ENCODE measurements at places on chromosomes 5 and 9.

DNA sequence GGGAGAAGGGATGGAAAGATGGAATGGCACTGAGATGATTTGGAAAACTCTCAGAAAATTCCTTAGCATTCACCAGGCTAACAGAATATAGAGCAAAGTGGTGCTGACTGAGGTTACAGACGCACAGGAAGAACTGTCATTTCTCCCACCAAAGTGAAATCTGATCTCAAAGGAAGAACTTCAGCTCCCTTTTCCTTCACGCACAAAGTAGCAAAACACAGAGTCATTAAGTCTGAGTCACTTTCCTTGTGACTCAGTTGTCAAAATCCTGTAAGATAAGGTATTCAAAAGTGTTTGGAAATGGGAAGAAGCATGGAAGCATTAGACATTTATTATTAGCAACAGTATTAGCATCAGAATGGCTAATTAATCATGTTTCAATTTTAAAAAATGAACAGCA is 11.7 kb downstream of the MPDZ start:
- peak; percentile 92 for DNase-seq

DNA sequence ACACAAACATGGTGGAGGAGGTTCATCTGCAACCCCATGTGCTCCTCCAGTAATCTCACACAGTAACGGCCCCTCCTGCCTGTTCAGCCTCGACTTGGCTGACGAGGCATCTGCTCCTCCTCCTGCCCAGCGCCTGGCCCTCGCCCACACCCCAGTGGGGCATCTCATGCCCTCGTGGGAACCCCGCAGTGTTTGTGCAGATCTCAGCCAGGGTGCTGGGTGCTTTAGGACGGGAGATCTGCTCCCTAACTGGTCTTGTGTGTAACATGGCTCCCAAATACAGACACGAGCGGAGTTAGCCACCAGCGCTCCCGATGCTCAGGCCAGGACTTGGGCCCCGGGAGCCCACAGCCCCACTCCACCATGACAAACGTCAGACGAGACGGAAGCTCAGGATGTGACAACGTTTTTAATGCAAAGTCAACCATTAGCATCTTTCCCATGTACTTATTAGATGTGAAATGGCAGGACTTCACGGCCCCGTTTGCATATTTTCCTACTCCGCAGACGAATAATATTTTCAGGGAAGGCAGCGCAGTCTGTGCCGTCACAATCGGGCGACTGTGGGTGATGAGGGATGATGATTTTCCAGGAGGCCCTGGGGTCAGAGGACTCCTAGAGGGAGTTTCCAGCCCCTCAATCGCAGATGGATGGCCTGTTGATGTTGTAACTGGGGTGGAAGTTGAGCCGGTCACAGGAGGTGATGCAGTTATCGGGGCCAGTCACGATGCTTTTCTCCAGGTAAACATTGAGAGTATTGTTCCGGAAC is 5.5 kb upstream of the MRPS2 start:
- no peak for DNase-seq

GRCh38 chr5:145636371-145636770 is 198.8 kb downstream of the PRELID2 start:
- no peak for DNase-seq

- peak; percentile 38 for DNase-seq
Observed at GRCh38 chr5:982377-983237, 26.0 kb upstream of the NKD2 start.

DNA sequence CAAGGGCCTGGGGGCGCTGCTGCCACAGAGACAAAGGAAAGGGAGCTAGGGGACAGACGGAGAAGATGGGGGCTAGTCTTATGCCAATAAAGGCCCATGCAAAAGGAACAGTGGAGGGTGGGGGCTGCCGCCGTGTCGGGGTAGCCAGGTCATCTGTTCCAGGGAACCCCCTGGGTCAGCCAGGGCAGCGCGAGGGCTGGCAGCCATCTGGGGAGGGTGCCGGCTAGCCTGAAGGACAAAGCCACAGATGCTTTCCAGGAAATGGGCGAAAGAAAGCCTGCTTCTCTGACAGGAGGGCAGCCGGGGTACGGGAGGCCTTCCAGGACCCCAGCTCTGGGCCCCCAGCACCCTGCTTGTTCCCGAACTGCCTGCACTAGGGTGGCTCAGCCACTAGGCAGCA is 1.6 kb upstream of the CARD9 start:
- DNase-seq: no peak

DNA sequence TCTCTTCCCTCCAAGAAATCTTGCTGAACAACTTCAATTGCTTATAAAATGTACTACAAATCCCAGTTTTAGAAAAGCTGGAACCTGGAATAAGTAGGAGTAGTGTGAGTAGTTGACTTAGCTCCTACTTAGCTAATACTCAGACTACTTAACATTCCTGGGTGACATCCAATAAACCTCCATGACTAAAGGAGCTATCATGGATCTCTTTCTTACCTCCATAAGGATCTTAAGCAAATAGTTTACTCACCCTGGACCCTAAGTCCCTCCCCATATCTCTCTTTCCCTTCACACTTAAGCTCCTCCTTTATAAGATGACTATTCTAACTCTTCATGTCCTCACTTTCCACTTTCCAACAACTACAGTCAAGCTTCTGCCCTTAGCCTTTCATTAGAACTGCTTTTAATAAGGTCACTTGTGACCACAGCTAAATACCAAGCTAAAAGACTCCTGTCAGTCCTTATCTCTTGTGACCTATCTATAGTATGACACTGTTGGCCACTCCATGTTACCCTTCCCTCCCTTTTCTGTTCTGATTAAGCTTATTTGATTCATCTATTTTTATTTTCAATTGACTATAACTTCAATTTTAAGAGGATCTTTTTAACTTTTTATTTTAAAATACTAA is 194.9 kb downstream of the RFX3 start:
- peak; percentile 73 for DNase-seq

GRCh38 chr5:157100140-157100679 is 8.6 kb downstream of the HAVCR2 start:
- DNase-seq: peak; percentile 87

- peak; percentile 83 for DNase-seq
Observed at GRCh38 chr5:139495638-139496435, 13.3 kb upstream of the STING1 start.

DNA sequence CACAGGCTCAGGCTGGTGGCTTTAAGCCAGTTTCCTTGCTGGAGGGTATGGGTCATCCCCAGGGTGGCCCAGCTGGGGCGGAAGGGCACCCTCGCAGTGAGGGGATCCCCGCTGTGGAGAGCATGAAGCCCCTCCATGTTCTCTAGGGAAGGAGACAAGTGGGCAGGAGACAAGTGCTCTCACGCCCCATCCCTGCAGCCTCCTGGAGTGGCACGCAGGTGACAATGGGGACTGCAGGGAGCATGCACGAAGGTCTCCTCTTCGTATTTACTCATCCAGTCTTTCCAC is 83.3 kb downstream of the GTF3C4 start:
- DNase-seq: no peak

DNA sequence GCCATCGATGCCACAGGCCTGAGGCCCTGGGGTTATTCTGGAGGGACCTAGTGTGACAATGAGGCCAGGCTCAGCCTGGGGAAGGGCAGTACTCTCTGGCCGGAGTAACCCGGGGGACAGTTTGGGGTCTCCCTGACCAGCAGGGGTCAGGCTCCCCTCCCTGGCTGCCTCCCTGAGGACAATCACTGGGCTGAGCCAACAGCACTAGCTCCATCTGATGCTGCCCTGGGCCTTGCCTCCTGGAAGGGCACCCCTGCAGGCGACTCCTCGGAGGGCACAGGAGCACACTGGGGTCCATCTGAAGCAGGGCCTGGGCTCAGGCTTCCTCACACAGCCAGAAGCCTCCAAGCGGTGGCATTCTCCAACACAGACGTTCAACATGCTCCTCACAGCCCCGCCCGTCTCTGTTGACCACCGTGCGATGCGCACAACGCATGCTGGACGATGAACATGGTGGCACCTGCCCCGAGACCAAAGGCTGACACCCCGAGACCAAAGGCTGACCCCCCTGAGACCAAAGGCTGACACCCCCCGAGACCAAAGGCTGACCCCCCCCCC is 68.3 kb downstream of the ADAMTS2 start:
- no peak for DNase-seq

GRCh38 chr9:135290566-135290965 is 189.0 kb upstream of the PPP1R26 start:
- no peak for DNase-seq

DNA sequence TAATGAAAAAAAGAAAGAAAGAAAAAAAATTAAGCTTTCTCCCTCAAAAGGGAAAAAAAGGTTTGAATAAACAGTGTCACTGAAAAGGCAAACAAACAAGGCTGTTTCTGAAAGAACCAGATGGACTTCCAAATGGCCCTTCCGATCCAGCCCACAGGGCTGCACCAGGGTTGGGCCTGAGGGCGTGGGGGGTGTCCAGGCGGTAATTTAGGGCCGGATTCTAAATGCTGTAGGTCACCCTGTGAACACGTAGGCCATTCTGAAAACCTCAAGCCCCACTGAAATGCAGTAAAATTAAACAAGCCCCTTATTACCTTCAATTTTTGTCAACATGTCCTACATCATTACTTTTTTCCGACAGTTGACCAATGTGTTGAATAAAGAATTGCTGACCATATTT is 132.1 kb downstream of the HSD17B3 start:
- DNase-seq: no peak

DNA sequence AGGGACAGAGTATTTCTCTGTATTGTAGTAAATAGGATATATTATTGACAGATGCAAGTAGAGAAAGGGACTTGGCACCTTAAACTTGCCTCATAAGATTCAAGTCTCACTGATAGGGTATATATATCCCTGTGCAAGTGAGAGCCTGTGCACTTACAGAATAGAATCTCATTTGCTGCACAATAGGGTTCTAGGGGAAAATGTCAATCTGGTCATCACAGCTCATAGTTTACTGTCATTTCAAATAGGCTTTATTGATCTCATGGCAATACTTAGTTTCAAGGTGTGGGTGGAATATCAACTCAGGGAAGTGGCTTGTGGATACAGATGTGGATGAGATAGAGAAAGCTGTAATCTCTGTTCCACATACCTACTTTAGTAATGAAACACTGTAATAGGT is 42.3 kb downstream of the TGFBR1 start:
- no peak for DNase-seq

- no peak for DNase-seq
Observed at GRCh38 chr5:1726956-1727355, 72.7 kb downstream of the MRPL36 start.

- DNase-seq: no peak
Observed at GRCh38 chr5:175772747-175773533, 98.4 kb upstream of the CPLX2 start.

DNA sequence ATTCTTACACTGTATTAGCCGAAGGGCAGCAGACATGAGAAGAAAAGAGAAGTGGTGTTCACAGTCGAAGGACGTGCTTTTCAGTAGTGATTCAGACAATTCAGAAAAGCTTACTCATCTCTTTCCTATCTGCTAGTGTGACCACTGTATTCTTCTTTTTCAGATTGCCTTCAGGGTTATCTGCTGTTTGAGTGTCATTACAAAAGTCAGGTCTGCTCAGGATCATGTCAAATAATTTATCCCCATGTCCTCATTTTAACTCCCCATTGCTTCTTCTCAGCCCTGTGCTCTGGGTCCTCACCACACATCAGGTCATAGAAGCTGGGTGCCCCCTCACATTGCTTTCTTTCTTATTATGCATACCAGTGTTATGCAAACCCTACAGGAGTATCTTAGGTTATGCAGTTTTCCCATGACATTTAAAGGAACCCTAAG is 394.0 kb downstream of the CETN3 start:
- peak; percentile 45 for DNase-seq

DNA sequence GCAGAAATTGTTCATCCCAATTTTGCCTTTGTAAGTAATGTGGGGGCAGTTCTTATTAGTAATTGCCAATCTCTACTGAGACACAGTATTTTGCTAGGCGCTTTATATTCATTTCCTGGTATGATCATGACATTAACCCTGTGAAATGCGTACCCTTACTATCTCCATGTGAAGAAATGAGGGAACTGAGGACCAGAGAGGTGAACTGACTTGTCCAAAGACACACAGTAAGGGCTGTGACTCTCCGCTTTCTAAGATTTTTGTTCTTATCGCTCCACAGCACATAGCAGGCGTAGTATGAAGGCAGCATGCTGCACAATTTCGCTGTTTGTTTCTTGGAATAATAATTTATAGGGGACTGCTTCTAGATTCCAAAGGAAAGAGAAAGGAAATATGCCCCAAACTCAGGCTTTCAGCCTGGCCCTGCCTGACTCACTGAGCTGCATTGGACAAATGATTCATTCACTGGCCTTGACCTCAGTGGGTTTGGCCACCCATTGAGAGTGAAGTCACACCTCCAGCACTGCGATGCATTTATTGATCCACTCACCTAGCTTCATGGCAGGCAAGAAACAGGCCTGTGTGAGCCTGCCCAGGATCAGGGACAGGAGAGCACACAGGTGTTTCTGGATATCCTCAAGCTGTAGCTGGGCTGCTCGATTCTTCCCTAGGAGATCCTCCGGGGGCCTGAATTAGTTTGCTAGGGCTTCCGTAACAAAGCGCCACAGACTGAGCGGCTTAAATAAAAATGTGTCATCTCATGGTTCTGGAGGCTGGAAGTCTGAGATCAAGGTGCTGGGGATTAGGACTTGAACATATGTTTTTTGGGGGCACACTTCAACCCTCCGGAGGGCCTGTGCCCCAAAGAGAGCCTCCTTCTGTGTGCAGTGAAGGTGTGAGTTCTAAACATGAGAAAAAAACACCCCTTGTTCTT is 7.2 kb upstream of the DUSP1 start:
- DNase-seq: peak; percentile 96

DNA sequence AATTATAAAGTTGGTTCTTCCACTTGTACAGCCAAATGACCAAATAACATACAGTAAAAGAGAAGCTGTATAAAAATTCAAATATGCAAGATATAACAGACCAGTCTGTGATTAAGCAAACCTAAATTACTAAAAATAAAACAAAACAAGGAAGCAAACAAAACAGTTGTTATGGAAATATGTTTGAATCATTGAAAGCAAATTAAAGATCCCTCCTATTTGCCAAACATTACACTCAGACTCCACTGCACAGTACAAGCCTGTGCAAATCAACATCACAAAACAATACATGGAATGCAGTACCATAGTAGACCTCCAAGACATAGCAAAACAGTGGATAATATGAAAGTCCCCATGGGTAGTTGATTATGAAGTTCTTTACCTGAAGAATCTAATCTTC is 288.1 kb upstream of the PTGER4 start:
- DNase-seq: no peak

GRCh38 chr5:150341331-150341730 is 16.2 kb upstream of the TCOF1 start:
- DNase-seq: no peak

GRCh38 chr9:89676281-89676680 is 71.5 kb downstream of the GADD45G start:
- DNase-seq: no peak
